ENCODE measurements at places on chromosomes 3 and 15. TPM values are rescaled to one million over a fixed set of nuclear protein-coding genes. Genes with fewer than 3 reads are reported as not detected.

The STT3B gene
- total RNA-seq: 191 TPM

The WDR93 gene
- total RNA-seq: 0.31 TPM

The ANKRD34C gene
- total RNA-seq: not detected

The SLC28A2 gene
- not detected for total RNA-seq

The ARL6 gene
- total RNA-seq: 40.1 TPM

The DNAJA4 gene
- 30.4 TPM for total RNA-seq

The FAM107A gene
- total RNA-seq: 24.8 TPM

The SGO1 gene
- 1.7 TPM for total RNA-seq

Measured in occipital lobe (tissue), 3 donors.